ENCODE measurements at places on chromosomes 4 and X.
A peak's percentile ranks its signal among the peaks of the same experiment; 100 is the strongest.

DNA sequence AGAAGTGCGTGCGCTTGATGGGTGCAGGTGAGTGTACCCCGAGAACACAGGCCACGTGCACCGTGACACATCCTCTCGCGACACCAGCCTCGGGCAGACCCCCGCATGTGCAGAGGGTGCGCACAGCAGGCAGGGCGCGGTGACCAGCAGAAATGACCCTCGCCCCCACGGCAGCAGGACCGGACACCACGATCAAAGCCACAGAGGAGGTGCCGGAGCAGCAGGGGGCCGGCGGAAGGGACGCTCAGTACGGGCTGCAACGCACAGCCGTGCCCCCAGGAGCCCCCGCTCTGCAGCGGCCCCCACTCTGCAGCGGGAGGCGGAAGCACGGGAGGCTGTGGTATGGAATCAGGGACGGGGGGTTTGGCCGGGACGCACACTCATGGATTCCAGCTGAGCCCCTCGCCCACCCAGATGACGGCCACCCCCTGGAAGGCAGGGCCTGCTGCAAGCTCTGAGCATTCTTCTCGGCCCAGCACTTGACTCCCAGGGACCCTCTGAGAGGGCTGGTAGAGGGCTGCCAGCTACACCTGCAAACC, 17.1 kb downstream of the PPP2R3B start:
- no peak for DNase-seq

GRCh38 chr4:151052785-151053184, 37.7 kb upstream of the LRBA start:
- DNase-seq, result no peak

DNA sequence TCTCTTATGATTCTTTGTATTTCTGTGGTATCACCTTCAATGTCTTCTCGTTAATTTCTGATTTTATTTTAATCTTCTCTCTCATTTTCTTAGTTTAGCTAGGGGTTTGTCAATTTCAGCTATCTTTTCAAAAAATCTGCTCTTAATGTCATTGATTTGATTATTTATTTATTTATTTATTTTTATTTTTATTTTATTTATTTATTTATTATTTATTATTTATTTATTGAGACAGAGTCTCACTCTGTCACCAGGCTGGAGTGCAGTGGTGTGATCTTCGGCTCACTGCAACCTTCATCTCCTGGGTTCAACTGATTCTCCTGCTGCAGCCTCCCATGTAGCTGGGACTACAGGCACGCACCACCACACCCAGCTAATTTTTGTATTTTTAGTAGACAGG, 194.1 kb downstream of the SCFD2 start:
- DNase-seq, result no peak

DNA sequence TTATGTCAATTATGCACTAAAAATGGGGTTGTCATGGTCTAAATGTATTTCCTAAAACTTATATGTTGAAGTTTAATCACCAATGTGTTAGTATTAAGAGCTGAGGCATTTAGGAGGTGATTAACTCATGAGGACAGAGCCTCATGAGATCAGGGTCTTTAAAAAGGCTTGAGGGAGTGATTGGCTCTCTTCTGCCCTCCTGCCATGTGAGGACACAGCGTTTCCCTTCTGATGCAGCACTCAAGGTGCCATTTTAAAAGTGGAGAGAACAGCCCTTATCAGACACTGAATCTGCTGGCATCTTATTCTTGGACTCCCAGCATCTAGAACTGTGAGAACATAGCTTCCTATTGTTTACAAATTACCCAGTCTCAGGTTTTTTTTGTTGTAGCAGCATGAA, 581.7 kb downstream of the KCNIP4 start:
- DNase-seq, result no peak

GRCh38 chr4:9924750-9925149, 96.5 kb downstream of the SLC2A9 start:
- DNase-seq, result peak; percentile 13

DNA sequence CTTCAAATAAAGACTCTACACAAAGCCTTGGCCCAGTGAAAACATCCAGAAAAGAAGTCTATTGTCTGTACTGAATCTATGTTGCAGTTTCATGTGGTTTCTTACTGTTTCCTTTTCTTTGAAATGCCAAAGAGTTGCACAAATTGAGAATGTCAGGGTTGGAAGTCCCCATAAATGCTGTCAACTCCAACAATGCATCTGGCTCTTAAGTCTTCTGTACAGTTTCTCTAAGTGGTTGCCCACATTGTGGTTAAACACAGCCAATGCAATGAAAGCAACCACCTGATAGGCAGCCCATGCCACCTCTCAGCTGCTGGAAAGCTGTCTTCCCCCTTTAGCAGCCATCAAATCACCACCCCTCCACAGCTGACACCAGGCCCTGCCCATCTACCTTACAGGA, 67.2 kb upstream of the C1GALT1C1 start:
- no peak for DNase-seq

DNA sequence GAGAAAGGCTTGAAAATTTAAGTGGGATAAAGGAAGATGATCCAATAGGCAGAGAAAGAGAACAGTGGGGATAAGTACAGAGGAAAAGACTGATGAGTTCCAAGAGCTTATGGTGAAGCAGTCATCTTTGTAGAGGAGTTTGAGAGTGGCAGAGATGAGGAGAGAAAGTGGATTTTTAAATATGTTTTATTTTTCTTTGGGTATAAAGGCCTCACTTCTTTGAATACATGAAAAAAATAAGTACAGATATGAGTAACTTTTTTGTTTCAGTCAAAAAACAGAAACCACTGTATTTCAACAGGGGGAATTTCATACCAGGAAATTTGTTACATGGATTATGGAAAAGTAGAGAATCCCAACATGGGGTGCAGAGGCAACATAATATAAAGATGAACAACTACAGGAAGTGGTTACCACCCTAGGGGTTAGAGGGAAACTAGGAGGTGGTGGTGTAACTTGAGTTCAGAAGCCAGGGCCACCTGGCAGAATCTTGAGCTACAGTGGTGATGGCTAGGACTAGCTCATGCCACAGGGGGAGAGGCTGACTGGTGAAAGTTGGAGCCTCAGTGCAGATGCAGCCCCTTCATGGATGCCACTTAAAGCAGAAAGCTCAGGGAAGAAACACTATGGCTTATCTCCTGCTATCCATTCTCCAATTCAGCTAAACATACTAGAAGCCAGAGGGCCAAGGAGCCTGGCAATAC, 3.4 kb upstream of the CYBB start:
- no peak for DNase-seq

DNA sequence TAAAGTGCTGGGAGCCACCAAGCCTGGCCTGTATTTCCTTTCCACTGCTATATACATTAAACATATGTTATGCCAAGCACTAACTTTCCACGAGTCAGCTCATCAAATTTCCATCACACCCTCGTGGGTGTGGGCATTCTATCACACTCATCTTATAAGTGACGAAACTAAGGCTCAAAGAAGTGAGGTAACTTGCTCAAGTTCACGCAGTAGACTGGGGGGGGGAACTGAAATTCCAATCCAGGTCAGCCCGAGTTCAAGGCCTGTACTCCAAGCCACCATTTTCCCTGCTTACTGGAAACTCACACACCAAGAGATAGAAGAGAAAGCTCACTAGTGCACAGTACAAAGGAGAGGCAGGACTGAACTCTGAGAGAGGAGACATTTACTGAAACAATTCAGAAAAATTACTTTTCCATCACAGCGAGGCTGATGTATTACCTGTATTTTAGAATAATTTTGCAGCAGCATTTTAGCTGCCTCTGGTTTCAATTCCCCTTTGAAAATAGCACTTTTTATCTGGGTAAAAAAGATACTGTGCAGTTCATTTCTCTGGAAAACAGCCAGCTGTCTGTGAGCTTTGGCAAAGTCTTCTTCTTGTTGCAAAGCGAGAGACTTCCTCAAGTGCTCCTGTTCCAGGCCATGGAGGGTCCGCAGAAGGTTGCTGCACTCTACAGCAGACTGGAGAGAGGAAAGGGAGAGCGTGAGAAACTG, 76.8 kb downstream of the EVC2 start:
- no peak for DNase-seq

GRCh38 chr4:115923152-115923551, 809.7 kb upstream of the NDST4 start:
- no peak for DNase-seq

DNA sequence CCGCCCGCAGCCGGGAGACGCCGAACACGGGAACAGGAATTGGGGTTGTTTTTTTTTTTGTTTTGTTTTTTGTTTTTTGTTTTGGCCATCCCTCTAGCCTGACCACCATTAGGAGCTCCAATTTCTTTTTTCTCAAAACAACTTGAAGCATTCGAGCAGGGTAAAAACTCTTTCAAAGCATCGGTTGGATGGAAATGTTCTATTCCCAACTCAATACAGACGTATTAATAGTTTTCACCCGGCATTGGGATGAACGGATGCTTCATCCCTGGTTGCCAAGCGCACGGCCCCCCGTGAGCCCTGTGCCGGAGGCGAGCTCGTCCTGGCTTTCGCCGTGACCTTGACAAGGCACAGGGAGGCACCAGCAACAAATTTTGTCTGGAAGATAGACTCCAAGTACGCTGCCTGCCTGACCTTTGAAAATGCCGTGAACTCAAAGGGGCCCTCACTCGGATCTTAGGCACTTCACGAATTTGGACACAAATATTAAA, 352 bp upstream of the MAP3K15 start:
- DNase-seq, result peak; percentile 8

DNA sequence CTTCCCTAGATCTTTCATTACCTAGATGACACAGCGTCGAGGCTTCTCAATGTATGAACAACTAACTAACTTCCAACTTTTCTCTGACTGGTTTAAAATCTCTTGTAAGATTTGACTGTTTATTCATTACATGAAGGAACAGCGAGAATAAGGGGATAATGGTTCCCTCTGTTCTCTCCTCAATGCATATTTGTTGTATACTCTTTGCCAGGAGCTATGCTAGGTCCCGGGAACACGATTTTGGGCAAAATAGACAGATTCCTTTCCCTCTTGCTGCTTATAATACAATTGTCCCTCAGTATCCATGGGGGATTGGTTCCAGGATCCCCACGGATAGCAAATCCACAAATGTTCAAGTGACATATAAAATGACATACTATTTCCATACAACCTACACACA, 1020.0 kb downstream of the DMD start:
- DNase-seq, result no peak

- peak; percentile 25 for DNase-seq
Measured at GRCh38 chrX:40157228-40158035, 59.7 kb upstream of the BCOR start.

DNA sequence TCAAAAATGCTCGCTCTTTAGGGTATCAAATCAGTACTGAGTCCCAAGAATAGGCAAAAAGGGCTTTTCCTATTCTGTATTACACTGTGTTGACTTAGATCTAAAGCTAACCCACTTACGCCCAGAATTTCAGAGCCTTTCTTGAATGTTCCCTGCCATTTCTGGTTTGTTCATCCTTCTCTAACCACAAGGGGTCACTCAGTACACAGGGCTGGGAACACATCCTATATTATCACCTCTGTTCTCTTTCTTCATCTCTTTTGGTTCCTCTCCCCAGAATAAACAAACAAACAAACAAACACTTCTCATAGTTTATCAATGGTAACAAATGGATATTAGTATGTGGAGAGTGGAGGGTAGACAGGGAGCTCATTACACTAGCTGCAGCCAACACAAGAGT, 25.5 kb upstream of the MORC4 start:
- DNase-seq, result peak; percentile 45

DNA sequence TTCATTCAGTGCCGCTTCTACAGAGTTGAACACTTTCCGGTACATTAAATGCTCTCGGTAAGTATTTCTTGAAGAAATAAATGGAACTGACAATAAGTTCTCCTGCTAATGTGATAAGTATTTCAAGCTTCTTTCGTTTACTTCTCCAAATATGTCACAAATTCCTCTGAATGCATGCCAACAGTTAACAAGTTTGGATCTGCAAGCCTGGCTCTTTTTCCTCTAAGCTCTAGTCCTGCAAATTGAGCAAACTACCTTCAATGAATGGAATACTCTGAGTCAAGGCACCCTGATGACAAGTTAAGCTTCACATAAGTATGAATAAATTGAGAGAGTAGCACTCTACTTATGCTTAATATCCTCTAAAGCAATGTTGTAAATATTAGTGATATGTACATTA, 403.6 kb downstream of the PDGFC start:
- peak; percentile 34 for DNase-seq

- no peak for DNase-seq
Measured at GRCh38 chr4:146062340-146062739, 113.2 kb upstream of the LSM6 start.

GRCh38 chr4:140176735-140177134, 22.8 kb upstream of the MAML3 start:
- no peak for DNase-seq

DNA sequence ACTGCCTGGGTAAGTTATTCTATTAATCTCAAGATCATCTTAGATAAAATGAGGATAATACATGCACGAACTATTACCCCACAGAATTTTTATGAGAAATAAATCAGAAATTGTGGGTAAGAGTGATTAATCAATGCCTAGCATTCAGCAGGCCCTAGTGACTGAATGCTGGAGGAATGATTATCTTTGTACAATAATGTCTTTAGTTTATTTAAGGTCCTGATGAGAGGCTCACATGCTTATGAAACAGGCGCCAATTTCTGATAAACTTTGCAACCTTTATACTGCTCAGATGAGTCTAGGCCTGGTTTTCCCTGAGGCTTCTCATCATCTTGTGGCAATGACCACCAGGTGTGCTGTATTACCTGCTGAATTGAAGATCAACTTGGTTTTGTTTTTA, 27.8 kb upstream of the BMP2K start:
- DNase-seq, result no peak

All from eye (tissue), 1 donor.